ENCODE measurements at places on chromosomes 3 and 15.
A peak's percentile ranks its signal among the peaks of the same experiment; 100 is the strongest.

DNA sequence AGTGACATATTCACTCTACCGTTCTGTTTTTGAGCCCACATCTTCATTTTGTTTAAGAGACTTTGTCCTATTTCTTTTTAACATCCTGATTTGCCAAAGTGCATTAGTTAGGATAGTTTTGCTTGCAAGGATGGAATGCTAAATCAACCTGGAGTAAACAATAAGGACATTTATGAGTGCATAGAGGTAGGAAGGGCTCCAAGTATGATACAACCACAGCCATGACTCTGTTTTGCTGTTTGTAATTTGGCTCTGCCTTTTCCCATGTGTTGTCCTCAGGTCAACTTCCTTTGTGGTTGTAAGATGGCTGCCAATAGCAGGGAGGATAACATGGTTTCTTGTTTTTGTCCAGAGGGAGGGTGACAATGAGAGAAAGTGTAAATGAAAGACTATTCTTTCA, 66.4 kb upstream of the GOLIM4 start:
- DNase-seq: no peak

- DNase-seq: no peak
These were observed 38.7 kb upstream of the CCDC50 start for GRCh38 chr3:191290311-191291025.

GRCh38 chr15:100002086-100002620, 268.9 kb upstream of the LYSMD4 start:
- DNase-seq: no peak

GRCh38 chr3:30510596-30510995, 95.8 kb upstream of the TGFBR2 start:
- DNase-seq: no peak

DNA sequence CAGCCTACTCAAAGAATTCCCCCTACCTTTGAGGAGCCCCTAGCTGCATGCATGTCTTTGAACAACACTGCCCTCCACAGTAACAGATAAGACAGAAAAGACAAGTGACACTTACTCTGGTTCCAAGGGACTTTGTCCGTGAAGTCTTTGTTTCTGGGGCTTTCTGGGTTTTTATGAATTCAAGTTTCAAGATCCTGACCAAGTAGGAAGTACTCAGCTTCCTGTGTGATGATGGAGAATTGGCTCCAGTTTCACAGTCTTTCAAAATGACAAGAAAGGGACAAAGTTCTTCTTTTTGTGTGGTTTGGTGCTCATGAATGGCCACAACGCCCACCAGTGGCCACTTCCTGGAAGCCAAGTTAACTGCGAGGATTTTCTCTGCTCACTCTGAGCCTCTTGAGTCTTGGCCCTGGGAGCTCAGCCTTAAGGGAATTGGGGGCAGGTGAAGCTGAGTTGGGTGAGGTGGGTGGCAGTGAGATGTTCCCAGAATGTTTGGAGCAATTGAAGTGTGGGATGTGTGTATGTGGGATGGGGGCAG, at the start of gene CCR1:
CCR1 (minus strand) TSS at position 147 of the 538 bp plus-strand sequence. CDS start 4,000 bp downstream, outside the sequence.
- DNase-seq: peak; percentile 49

DNA sequence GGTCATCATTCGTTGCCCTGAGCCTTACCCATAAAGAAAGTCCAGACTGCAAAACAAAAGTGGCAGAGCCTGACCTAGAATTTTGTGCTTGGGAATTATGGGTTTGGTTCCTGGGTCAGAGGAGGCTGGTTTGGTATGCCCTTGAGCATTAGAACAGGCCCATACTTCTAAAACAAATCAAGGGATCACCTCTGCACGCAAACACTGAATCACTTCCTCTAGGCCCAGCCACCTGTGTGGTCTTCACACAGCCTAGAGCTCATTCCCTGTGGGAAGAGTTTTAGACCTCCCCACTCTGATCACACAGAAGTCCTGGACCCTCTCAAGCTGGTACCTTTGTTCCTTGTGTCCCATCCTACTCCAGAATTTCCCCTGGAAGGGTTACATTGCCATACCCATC, 59.4 kb downstream of the B3GNT5 start:
- no peak for DNase-seq

GRCh38 chr3:30531017-30531570, 75.3 kb upstream of the TGFBR2 start:
- DNase-seq: no peak

- DNase-seq: no peak
These were observed 410.4 kb downstream of the SHQ1 start for GRCh38 chr3:72437661-72438406.

DNA sequence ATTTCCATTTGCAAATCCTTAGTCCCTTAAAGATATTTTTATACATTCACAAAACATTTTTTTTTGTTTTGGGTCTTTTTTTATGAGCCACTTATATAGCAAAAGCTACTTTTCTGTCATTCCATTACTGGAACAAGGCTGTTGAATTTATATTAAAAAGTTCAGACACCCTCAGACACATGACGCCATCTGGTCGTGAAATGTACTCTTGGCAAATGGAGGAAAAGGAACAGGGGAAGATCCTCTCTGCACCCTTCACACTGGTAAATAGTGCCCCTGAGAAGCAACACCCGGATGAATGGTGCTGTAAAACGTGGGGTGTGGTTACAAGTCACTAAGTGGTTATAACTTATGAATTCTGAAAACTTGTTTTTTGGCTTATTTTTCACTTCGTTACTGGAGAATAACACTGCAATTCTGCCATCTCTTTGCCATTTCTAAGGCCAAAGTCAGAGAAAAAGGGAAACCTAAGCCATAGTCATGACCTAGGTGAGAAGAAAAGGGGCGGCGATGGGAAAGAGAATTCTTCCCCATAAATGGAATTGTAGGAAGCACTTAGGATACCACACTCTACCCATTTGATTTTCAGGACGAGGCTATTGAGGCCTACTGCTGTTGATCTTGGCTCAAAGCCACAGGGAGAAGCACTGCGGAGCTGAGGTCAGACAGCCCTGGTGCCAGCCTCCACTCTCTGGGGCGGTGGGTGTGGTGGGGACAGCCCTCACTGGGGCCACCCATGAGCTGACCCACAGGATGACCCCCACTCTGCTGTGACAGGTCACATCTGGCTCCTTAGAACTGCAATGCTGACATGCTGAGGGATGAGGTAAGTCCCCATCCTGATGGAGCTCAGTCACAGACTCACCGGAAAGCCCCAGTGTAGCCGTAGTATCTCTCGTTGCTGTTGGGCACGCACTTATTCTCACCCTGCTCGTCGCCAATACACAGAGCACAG, 21.9 kb downstream of the LTF start:
- no peak for DNase-seq

DNA sequence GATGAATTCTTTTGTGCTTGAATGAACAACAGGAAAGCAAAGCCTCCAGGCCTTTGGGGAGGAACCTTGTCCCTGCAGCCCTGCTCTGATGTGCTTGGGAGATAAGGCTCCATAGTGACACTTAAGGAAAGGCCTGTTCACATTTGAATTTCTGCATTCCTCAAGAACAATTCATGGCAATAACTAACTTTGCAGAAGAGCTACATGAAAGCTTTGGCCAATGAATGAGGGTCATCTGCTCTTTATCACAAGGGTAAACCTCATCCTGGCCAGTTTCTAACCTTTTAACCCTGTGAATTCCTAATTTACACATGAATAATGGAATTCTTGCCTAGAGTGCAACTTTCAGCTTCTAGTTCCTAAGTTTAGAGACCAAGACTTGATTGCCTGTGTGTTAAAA, 5.6 kb downstream of the PRTG start:
- peak; percentile 45 for DNase-seq

DNA sequence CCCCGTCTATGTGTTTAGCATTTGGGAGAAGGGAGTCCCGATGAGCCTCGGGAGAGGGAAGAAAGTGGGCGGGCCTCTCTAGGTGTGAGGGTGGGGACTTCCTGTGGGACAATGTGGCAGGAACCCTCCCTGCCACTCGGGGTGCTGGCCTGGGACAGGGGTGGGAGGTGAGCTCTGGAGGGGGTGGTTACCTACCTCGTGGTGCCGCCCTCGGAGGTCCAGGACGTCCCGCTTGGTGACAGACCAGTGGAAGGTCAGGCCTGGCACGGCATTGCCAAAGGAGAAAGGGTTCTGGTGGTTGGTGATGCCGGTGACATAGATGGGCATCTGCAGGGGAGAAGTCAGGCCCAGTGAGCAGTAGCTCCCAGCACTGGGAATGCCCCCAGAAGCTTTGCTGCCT, 83.5 kb downstream of the NUP210 start:
- DNase-seq: no peak

- no peak for DNase-seq
These were observed 10.9 kb downstream of the MYL3 start for GRCh38 chr3:46852334-46852720.

GRCh38 chr3:82186017-82186416, 424.6 kb upstream of the GBE1 start:
- peak; percentile 3 for DNase-seq

DNA sequence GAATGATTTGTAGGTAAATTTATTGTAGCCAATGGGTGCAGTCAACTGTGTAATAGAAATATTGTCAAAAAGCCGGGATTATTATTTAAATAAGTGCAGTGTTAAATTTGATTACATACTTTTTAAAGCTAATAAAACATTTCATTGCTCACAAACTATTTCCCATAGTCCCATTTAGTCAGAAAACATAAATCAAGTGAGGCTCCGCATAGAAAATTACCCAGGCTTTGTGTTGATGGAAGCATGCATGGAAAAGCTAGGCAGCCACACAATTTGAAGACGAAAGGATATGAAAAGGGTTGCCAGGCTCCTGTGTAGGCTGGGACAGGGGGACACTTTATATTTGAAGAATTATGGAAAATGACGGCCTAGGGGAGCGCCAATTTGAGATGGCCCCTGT, 82.3 kb downstream of the LRTM1 start:
- DNase-seq: no peak

DNA sequence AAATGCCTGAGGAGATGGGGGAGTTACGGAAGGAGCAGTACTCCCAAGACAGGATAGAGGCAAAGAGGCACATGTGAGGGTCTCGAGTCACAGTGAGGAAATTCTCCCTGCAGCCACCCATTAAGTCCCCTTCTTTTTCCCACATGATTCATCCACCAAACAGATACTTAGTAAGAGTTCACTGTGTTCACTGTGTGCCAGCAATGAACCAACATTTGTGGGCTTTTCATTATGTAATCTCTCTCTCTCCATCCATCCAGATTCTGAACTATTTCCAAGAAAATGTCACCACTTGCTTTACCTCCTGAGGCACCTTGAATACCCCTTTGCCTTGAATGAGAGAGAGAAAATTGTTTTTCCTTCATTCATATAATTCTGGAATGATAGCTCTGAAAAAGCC, 24.6 kb upstream of the LRRFIP2 start:
- DNase-seq: no peak

GRCh38 chr15:66964111-66964738, 101.2 kb upstream of the SMAD3 start:
- DNase-seq: no peak

DNA sequence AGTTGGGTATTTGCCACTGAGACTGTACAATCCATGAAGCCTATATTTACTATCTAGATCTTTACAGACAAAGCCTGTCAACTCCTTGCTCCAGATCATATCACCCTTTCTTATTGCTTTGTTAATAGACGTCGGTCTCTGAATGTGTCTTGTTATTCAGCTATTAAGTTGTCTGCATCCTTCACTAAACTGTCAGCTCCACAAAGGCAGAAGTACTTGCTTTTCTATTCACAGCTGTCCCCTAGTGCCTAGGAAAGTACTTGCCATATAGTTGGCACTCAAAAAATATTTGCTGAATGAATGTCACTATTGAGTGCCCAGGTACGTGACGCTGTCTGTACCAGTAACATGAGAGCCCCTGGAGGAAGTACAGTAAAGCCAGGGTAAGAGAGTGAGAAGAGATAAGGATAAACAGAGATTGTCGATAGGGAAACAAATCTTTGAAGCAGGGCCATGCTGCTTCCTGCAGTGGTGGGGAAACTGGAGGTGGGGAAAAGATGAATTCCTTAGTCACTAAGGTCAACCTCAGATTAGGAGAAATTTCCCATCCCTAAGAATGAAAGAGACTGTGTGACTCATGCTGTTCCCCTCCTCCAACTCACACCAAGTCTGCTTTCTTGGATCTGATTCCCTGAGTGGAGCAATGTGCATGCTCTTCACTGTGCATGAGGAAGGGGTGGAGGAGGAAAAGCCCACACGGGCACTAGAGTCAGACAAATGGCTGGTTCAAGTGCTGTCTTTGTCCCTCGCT, 36.3 kb downstream of the PRICKLE2 start:
- DNase-seq: peak; percentile 73

- DNase-seq: no peak
These were observed 94.6 kb upstream of the UBE2E2 start for GRCh38 chr3:23108451-23109057.

DNA sequence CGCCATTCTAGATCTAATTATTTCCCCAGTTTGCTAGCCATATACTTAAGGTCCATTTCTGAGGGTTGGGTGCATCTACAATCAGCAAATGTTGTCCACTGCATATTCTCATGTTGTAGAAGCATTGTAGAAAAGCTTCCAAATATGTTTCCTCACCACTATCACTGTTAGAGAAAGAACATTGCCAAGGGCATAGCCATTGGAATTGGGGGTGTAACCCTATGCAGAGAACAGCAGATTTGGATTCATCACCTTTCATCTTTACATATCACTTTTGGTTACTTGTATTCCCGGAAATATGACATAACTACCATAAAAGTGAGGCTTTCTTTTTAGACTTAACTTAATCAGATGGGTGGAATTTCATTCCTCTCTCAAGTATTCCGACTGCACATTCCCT, 203.6 kb downstream of the LSAMP start:
- DNase-seq: no peak

- DNase-seq: no peak
These were observed 24.6 kb downstream of the TOMM70 start for GRCh38 chr3:100376301-100376700.

DNA sequence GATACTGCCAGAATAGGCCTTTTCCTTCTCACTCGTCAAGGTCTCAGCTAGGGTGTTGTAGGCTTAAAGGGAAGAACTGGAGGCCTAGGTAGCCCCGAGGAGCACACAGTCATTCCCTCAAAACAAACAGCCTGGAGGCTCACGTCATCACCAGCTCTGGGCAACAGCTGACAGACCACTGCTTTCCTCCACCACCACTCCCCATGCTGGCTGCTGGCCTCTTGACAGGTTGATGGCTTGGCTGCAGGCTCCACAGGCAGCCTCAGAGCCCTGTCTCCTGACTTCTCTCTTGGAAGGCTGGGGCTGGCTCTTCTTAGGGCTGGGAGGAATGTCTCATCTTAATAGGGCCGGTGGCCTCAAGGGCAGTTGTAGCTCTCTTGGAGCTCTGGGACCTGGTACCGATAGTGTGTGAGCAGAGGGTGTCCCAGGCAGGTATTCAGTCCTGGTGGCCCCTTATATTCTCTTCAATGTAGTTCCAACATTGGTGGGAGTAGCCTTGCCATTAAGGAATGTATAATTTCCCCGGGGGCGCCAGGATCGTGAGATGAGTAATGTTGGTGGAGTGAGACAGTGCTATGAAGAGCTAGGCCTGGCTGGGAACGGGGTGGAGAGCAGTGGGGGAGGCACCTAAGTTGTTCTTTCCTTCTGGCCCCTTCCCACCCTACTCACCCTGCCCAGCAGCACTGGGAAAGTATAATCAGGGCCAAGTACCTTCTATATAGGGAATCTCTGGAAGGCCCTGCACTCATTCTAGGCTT, 6.1 kb upstream of the AP2M1 start:
- no peak for DNase-seq

DNA sequence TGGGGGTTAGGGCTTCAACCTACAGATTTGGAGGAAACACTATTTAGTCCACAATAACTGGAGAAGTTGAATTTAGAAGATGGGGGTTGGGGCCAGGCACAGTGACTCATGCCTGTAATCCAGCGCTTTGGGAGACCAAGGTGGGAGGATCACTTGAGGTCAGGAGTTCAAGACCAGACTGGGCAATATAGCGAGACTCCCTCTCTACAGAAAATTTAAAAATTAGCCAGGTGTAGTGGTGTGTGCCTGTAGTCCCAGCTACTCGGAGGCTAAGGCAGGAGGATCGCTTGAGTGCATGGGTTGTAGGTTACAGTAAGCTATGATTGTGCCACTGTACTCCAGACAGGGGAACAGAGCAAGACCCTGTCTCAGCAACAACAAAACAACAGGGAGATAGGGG, 5.0 kb upstream of the DYNLT2B start:
- no peak for DNase-seq
